ENCODE measurements at places on chromosomes 4 and X.
A peak's percentile ranks its signal among the peaks of the same experiment; 100 is the strongest.

DNA sequence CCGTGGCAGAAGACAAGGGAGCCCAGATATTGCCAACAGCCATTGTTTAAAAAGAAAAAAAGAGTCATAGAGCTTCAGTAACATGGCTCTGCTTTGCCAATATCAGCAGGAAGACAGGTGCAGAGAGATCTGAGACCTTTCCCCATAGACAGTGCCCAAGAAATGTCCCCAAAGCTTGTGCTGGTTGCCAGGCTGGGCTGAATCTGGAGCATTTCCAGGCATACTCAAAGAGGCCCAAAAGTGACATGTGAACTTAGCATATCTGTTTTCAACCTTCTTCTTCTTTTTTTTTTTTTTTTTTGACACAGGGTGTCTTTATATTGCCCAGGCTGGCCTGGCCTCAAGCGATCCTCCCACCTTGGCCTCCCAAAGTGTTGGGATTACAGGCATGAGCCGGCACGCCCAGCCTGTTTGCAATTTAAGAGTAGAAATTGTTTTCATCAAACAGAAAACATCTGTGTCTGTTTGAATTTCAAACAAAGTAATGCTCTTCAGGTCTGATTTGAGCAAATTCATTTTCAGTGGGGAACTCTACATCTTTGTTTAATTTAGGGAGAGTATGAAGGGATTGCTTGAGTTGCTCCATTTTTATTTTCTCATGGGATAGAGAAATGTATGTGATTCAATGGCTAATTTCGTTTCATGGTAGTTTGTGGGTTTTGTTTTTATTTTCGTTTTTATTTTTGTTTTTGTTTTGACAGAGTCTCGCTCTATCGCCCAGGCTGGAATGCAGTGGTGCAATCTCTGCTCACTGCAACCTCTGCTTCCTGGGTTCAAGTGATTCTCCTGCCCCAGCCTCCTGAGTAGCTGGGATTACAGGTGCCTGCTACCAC lies 56.6 kb upstream of the RBM47 start:
- DNase-seq: no peak

DNA sequence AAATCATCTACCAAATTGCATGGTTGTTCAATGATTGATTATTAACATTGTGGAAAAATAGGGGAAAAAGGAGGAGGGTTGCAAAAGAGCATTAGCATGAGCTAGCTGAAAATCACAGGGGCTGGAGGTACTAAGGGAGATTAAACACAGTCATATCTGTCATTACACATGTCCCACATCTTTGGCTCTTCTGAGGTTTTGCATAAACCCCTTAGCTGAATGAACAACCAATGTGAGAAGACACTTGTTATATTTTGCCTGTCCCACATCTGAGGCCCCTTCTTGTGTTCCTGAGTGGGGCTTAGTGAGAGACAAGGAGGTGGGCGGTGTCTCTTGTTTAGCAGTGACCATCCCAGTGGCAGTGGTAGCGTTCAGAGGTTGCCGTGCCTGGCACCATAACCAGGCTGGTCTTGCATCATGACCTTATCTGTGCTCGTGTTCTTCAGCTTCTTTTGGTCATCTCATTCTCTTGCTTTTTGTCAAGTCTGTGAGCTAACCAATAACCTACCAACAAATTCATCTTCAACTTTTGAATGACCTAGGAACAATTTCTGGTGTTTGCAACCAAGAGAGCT lies 95.6 kb downstream of the MID1IP1 start:
- DNase-seq: no peak

DNA sequence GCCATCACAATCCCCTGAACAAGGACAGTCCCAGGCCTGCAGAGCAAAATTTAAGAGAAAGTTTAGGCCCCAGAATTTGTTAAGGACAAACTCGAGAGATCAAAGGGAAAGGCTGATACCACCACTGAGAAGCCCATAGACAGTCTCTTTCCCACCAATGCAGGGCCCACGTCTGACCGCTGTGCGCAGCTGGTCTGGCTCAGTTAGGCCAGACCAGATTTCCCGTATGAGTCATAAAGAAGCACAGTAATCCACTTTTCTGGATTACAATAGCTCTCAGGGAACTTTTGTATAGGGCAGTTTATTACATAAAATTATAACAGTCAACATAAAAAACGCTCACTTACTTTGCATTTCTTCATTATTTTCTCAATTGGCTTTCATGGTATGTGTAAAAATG lies 259.5 kb downstream of the RCHY1 start:
- no peak for DNase-seq

DNA sequence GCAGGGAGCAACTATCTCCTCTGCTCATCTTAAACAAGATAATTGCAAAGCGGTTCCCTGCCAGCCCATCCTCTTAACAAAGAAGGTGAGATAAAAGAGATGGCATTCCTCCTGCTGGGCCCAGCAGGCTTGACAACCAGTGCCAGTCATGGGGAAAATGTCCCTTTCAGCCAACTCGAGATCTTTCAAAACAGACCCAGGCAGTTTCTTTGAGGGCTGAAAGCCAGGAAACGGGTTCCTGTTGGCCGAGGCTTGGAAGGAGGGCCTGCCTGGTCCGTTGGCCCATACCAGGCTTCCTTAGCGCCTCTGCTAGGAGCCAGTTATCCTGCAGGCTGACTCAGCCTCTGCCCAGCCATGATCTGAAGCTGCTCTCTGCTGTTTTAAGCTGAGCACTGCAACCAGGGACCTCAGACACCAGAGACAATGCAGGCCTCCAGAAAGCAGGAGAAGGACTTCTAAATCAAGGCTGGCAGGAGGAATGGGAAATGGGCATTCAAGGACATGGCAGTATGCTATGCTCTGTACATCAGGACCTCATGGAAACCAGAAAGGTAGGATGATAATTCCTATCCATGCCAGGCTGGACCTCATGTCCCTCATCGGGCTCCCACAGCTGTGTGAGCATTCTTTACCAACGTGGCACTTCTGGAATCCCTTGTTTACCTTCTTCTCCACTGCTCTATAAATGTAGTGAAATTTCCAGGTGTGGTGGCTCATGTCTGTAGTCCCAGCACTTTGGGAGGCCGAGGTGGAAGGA lies 42.4 kb upstream of the SLC2A9 start:
- peak; percentile 81 for DNase-seq

- DNase-seq: no peak
Observed at GRCh38 chrX:16946971-16947562, 609 bp downstream of the REPS2 start.

GRCh38 chr4:186102931-186103330 lies 1.6 kb upstream of the FAM149A start:
- DNase-seq: no peak

DNA sequence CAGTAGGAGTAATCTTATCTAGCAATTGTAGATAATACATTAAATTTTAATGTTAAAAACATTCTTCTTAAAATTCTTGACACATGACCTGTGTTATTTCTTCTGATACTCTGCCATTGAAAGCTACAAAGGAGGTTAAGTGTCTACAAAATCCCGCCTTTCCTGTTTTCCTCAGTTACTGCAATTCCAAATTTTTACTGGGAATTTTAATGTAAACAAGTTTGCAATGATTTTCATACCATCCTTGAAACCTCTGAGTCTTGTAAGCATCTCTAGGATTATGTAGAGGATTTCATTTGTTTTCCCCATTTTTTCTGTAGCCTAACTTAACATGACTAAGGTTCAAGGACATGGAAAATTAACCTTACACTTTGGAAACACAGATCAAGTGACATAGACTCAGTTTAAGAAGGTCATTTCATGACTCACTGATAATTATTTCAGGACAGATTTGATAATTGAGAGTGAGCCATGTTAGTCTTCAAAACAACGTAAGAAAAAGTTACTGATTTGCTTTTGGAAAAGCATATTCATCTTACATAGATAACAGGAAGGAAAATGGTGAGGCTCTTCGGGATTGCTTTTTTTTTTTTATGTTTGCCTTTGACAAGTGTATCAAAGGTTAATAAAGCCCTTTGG lies 39.6 kb upstream of the PDLIM5 start:
- no peak for DNase-seq

GRCh38 chr4:38666766-38667084 lies 2.7 kb downstream of the KLF3 start:
- DNase-seq: no peak

- DNase-seq: no peak
Observed at GRCh38 chr4:30839583-30840520, 119.7 kb downstream of the PCDH7 start.

DNA sequence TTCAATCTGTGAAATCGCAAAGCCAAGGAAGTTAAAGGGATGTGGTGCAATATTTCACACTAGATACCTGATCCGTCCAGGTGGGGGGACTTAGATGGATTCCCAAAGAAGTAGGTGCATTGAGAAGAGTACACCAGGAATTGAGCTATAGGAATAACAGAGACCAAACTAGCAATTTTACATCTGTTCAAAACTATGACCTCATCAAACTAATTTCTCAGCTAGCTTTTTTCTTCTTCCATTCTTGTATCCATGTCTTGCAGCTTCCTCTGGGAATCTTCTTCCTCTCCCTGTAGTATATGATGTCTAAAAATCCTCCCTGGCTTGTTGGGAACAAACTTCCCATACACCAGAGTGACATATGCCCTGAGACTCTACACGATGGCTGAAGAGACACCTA lies 51.0 kb upstream of the PTPN13 start:
- DNase-seq: no peak

DNA sequence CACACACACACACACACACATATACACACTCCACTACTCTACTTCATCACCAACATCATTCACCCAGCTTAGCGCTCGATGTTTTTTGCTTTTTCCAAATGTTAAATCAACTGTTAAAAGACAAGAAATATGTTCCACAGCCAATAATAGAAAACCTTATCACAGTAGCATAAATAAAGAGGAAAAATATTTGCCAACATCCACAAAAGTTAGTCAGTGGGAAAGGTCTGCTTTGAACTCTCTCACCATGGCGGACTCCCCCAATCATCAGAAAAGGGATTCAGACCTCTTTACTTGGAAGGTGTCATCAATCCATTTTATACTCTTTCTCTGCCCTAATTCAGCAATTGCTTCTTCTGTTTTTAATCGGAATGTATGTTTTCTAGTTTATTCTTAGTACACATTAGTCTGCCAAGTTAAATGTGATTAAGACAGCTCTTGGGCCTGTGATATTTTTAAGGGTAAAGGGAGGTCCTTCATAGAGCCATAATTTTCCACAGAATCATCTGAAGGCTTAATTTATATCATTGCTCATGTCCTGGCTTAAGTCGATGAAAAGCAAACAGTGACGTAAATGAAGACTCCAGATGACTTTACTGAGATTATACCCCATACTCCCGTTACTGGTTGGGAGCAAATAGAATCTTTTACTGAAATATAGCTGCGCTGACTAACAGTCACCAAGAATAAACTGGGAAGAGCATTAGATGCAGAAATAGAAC lies 29.7 kb upstream of the LGI2 start:
- DNase-seq: no peak

GRCh38 chrX:2647627-2648026 lies 43.5 kb upstream of the CD99 start:
- no peak for DNase-seq

DNA sequence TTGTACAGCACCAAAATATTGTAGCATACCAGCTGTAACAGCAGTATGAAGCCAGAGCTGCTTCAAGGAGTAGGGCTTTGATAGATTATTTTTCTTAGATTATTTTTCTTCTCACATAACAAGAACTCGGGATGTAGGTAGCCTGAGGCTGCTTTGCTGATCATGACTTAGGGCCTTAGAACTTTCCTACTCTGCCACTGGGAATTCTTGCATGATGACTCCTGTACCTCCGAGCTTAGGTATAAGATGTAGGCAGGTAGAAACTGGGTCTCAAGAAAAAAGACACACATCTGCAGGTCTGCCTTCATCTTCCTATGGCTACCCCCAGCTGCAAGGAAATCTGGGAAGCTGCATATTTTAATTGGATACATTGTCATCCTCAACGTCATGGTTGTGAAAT lies 115.9 kb upstream of the PNPLA4 start:
- no peak for DNase-seq

- no peak for DNase-seq
Observed at GRCh38 chrX:18828832-18829404, 121.5 kb downstream of the PPEF1 start.

DNA sequence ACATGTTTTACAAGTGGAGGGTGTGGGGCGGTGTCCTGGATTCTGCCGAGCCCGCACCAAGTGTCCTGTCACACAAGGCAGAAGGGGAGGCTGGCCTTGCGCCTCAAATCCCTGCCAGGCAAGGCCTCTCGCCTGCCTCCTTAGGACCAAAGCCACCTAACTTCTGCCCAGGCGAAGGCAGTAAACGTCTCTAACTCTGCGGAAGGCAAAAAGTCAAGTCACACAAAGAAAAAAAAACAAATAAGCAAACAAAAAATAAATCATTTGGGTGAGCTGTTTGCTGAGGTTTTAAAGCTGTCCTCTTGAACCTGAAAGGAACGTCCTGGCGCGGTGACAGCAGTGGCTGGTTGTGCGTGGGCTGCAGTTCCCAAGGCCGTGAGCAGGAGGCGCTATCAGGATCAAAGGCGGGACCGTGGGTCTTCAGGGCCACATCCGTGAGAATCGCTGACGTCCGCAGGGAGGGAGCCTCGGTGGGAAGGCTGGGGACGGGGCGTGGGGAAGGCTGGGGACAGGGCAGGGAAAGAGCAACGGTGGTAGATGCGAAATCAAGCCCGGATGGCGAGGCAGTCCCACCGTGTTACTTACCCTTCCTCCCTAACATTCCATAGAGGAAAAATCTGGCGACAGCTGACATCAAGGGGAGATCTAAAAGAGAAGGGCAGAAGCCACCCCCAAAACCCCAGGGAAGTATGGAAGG lies 99.1 kb downstream of the TRAPPC11 start:
- DNase-seq: no peak

- no peak for DNase-seq
Observed at GRCh38 chrX:68462197-68462596, 28.9 kb upstream of the OPHN1 start.

DNA sequence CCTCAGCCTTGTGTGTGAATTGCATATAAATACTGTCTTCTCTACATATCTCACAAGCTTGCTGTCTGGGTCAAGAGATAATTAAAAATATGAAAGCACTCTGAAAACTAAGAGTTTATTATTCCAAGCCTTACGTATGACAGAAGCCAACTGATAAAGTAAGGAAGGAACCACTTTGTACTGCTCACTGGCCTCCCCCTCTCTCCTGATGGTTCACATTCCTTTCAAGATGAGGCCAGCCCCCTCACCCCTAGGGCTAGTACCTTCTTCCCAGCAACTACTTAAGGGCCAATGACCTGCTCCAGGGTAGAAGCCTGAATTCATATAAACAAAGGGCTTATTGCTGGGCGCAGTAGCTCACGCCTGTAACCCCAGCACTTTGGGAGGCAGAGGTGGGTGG lies 5.4 kb upstream of the SOWAHD start:
- no peak for DNase-seq

Measured in hippocampal formation (tissue), 2 donors.